Keratinocyte (primary cell): ENCODE measurements at places on chromosomes 12 and 14. TPM values are rescaled to one million over a fixed set of nuclear protein-coding genes. Genes with fewer than 3 reads are reported as not detected.

- no peak overlapping the region for H3K27ac ChIP-seq
- H3K4me3 ChIP-seq, result no peak overlapping the region
- no peak for DNase-seq
- no peaks in the 10 kb centered on the region for H3K4me1 ChIP-seq
- H3K36me3 ChIP-seq, result no peaks in the 10 kb centered on the region
Observed at GRCh38 chr12:91732086-91732485, 413.6 kb downstream of the BTG1 start.

Gene DHRS2
- polyA plus RNA-seq, result 0.14 to 0.26 TPM (median 0.20 TPM) in 3 replicates

DNA sequence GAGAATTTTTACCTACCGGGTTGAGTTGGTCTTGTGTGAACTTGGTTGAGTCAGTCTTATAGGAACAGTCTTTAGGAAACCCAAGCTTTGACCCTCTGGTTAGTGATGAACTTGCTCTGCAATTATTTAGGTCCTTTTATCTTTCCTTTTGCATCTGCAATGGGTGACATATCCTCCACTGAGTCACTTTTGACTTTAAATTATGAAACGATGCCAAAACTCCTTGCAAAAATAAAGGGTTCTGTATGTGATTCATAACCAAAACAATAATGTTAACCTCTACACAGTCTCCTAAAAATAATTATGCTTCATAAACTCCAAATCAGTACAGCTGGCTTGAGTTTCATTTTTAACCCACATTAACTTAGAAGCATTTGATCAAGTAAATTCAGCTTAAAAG lies 979.4 kb downstream of the GALC start:
- no peaks in the 10 kb centered on the region for H3K36me3 ChIP-seq
- no peak overlapping the region for H3K4me3 ChIP-seq
- H3K27ac ChIP-seq, result no peak overlapping the region
- no peaks in the 10 kb centered on the region for H3K4me1 ChIP-seq

GRCh38 chr14:100692859-100693558 lies 33.7 kb upstream of the DLK1 start:
- no peaks in the 10 kb centered on the region for H3K36me3 ChIP-seq
- peak overlapping the region; percentile 43 for H3K4me3 ChIP-seq
- H3K27me3 ChIP-seq, result no peaks in the 10 kb centered on the region
- DNase-seq, result peak; percentile 95

Gene INHBC
- 0.04 TPM in 1 of 3 replicates, not detected in the others for polyA plus RNA-seq

Gene CATSPERB
- polyA plus RNA-seq, result 0.49 to 1.1 TPM (median 1.1 TPM) in 3 replicates

Gene ATF7
- 12.9 to 18.0 TPM (median 16.3 TPM) in 3 replicates for polyA plus RNA-seq

DNA sequence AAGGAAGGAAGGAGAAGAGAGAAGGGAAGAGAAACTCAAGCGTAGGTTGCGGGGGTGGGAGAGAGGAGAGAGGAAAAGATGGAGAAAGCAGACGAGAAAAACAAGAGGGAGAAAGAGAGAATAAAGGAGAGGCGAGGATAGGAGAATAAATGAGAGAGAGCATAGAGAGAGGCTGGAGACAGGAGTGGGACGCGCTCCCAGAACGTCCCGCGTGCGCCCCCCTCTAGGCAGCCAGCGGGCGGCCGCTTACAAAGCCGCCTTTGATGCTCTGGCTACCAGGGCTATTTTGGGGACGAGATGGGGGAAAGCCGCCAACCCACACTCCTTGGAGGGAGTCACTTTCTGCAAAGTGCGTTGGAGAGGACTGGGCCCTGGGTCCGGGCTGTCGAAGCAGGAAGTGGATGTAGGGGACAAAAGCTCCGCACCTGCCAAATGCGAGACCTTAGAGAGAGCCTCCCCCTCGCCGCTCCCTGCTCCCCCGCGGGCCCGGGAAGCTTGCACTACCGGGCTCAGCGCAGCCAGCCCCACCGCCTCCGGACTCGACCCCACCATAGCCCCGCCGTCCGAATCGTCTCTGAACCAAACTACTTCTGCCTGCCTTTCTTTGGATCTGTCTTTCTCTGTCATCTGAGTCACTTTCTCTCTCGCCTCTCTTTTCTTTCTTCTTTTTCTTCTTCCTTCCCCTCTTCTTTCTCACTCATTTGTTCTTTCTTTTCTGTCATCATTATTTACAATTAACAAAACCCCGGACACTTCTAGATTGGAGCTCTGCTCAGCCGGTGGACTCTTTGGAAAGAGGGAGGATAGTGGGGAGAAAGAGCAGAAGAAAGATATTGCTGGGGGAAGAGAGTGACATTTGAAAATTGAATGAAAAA lies 8.0 kb downstream of the ASCL1 start:
- DNase-seq, result no peak
- H3K4me3 ChIP-seq, result no peak overlapping the region
- H3K4me1 ChIP-seq, result no peaks in the 10 kb centered on the region
- H3K36me3 ChIP-seq, result no peaks in the 10 kb centered on the region
- no peak overlapping the region for H3K27ac ChIP-seq
- H3K27me3 ChIP-seq, result peaks cover 63% of the 10 kb centered on the region

GRCh38 chr14:53606203-53606602 lies 350.4 kb downstream of the BMP4 start:
- H3K27me3 ChIP-seq, result no peaks in the 10 kb centered on the region
- peaks cover 7% of the 10 kb centered on the region for H3K4me1 ChIP-seq
- DNase-seq, result no peak
- no peak overlapping the region for H3K27ac ChIP-seq
- H3K36me3 ChIP-seq, result no peaks in the 10 kb centered on the region

Gene ZNF641
- 4.1 to 6.4 TPM (median 4.5 TPM) in 3 replicates for polyA plus RNA-seq

DNA sequence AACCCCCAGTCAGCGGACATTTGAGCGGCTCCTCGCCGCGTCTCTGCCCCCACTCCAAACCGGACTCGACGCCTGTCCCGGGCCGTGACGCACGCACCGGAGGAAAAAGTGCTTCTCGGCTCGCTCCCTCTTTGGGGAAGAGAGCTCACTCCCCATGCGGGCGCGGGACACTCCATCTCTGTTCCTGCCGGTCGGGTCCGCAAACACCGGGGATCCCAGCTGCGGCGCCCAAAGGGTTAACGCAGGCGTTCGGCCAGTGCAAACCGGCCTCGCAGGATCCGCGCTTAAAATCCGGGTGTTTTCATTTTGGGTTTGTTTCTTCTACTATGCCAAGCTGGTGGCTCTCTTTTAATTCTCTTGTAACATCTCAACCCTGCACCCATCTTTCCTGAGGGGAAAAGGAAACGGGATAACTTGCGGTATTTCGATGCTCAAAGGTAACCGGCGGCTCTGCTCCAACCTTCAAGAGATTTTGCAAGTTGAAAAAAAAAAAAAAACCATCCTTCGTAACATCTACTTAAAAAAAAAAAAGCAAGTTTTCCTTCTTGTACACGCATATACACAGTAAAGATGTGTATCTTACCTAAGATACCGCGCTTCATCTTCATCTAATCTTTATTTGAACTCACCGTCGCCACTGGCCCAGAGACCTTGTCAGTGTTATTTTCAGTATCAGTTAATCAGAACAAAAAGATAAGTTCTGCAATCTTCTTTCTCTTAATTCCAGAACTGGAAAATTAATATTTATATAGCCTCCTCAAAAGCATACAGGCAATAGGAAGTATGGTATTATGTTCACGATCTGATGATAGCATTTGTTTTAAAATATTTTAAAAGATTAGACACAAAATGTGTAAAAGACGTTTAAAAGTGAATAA lies 1.6 kb upstream of the ATP2B1 start:
- H3K27ac ChIP-seq, result peak overlapping the region; percentile 91
- H3K27me3 ChIP-seq, result no peaks in the 10 kb centered on the region
- peaks cover 11% of the 10 kb centered on the region for H3K4me1 ChIP-seq
- no peaks in the 10 kb centered on the region for H3K36me3 ChIP-seq

DNA sequence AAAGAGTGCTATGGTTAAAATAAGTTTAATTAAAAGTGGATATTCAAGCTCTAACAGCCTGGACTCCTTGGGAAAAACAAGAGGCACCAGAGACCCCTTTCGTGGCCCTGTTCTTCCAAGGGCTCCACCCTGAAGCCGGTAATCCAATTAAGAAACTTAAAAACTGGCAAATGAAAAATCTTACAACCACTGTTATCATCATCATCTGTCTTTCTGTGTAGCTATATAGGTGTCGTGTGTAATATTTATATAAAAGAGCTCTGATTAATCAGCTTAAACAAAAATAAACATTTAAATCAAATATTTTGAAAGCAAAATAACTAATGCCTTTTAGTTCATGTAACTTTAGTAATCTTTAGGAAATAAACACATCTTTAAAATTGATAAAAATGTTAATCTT lies 4.5 kb downstream of the ATF1 start:
- H3K4me3 ChIP-seq, result no peak overlapping the region
- no peaks in the 10 kb centered on the region for H3K36me3 ChIP-seq

GRCh38 chr12:10497602-10498001 lies 8.1 kb upstream of the EIF2S3B start:
- peaks cover 17% of the 10 kb centered on the region for H3K27me3 ChIP-seq
- H3K36me3 ChIP-seq, result no peaks in the 10 kb centered on the region
- H3K27ac ChIP-seq, result no peak overlapping the region
- no peaks in the 10 kb centered on the region for H3K4me1 ChIP-seq
- DNase-seq, result no peak

DNA sequence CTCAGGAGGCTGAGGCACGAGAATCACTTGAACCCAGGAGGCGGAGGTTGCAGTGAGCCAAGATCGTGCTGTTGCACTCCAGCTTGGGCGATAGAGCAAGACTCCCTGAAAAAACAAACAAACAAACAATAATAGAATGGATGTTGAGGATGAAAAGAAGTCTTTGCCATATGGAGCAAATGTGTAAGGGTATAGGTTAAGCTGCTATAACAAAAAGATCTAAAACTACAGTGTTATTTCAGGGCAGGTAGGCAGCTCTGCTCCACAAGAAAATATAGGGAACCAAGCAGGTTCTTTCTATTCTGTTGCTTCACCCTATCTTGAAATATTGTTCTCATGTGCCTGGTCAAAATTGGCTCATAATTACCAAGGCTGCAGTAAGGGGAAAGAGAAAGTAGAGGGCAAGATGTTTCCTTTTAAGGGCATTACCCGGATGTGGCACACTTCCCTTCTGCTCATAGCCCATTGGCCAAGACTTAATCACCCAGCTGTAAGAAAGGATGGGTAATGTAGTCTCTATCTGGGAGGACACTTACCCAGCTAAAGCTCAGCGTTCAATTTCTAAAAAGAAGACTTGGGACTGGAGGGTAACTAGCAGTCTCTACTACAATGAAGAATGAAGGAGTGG lies 23.5 kb downstream of the SDSL start:
- no peaks in the 10 kb centered on the region for H3K36me3 ChIP-seq
- peaks cover 18% of the 10 kb centered on the region for H3K27me3 ChIP-seq
- no peaks in the 10 kb centered on the region for H3K4me1 ChIP-seq
- DNase-seq, result no peak
- no peak overlapping the region for H3K4me3 ChIP-seq

Gene FAM161B
- 1.5 to 1.7 TPM (median 1.5 TPM) in 3 replicates for polyA plus RNA-seq

Gene ARMH4
- polyA plus RNA-seq, result 0.55 to 0.57 TPM (median 0.56 TPM) in 3 replicates

Gene SMAGP
- 42.9 to 63.3 TPM (median 52.1 TPM) in 3 replicates for polyA plus RNA-seq

Gene SCNN1A
- 3.8 to 13.2 TPM (median 11.1 TPM) in 3 replicates for polyA plus RNA-seq

Gene C12orf54
- 3.3 to 5.3 TPM (median 4.3 TPM) in 3 replicates for polyA plus RNA-seq

DNA sequence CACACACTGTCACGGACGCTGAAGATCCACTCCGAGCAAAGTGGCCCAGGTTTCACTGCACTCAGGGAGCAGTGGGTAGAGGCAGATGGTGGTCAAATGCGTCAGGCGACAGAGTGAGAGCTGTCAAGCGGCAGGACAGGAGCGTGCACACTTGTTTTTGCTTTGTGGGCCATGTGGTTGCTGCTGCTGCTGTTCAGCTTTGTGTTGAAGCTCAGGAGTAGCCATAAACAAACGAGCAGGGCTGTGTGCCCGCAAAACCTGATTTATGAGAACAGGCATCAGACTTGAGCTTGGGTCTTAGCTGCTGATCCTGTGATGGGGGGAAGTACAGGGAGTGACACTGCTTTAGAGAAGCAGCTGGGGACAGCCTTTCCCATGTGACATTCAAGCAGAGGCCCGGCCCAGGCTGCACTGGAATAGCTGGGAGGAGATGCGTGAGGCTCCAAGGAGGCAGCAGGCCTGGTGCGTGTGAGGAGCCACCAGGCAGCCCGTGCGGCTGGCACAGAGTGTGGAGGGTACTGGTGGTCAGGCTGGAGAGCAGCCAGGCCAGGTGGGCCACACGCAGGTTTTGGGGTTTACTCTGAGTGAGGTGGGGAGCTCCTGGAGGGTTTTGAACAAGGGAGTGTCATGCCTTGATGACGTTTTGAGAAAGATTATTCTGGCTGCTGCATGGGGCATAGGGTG lies 31.1 kb upstream of the ASPG start:
- no peaks in the 10 kb centered on the region for H3K36me3 ChIP-seq
- H3K4me3 ChIP-seq, result no peak overlapping the region
- no peaks in the 10 kb centered on the region for H3K4me1 ChIP-seq
- no peak overlapping the region for H3K27ac ChIP-seq
- no peak for DNase-seq
- H3K27me3 ChIP-seq, result peaks cover 5% of the 10 kb centered on the region

GRCh38 chr12:48924617-48925303 lies 532 bp downstream of the FKBP11 start:
- H3K4me3 ChIP-seq, result peak overlapping the region; percentile 30
- H3K27ac ChIP-seq, result peak overlapping the region; percentile 70
- peaks cover 4% of the 10 kb centered on the region for H3K4me1 ChIP-seq
- no peaks in the 10 kb centered on the region for H3K27me3 ChIP-seq
- DNase-seq, result peak; percentile 23

- peak; percentile 69 for DNase-seq
- H3K27me3 ChIP-seq, result no peaks in the 10 kb centered on the region
- H3K27ac ChIP-seq, result peak overlapping the region; percentile 51
- peaks cover 8% of the 10 kb centered on the region for H3K4me1 ChIP-seq
- no peak overlapping the region for H3K4me3 ChIP-seq
Observed at GRCh38 chr14:94213021-94213420, 38.9 kb downstream of the PPP4R4 start.

GRCh38 chr12:4496145-4496838 lies 42.4 kb upstream of the RAD51AP1 start:
- no peak overlapping the region for H3K27ac ChIP-seq
- H3K27me3 ChIP-seq, result no peaks in the 10 kb centered on the region
- peaks cover 8% of the 10 kb centered on the region for H3K4me1 ChIP-seq
- no peak for DNase-seq
- H3K4me3 ChIP-seq, result no peak overlapping the region

Gene SLCO1B1
- polyA plus RNA-seq, result not detected in 3 replicates
